ENCODE measurements at places on chromosomes 1 and 21.

- DNase-seq: no peak
Observed at GRCh38 chr1:53629101-53629691, 109.8 kb downstream of the GLIS1 start.

DNA sequence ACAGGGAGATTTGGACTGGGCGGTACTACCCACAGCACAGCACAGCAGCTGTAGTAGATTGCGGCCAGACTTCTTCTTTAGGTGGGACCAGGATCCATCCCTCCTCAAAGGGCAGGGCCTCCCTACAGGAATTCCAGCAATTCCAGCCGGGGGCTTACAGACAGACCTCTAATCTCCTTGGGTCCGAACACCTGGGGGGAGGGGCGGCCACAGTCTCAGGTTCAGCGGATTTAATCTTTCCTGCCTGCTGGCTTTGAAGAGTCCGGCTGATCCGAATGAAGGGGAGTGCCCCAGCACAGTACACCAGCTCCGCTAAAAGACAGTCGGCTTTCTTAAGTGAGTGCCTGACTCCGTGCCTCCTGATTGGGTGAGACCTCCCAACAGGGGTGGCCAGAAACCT is 1708.5 kb downstream of the BRINP3 start:
- no peak for DNase-seq

DNA sequence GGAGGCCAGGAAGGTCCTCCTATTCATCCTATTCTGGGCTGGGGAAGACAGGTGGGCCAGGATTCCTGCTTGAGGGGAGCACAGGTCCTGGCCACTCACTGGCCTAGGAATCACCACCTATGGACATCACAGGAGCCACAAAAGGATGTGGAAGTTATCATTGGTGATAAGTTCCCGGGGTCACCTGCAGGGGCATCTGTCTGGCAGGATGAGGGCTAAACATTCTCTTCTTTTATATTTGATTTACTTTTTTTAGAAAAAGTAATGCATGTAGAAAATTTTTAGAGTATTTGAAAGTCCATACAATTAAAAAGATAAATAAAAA is 33.2 kb upstream of the KIAA0040 start:
- DNase-seq: no peak

- DNase-seq: no peak
Observed at GRCh38 chr1:63940440-63940839, 166.6 kb downstream of the ROR1 start.

GRCh38 chr1:53592521-53592982 is 133.4 kb downstream of the DMRTB1 start:
- no peak for DNase-seq

Data from GM12892 (cell line).